Chondrocyte (in vitro differentiated cells): ENCODE measurements at places on chromosomes 11 and 22. TPM values are rescaled to one million over a fixed set of nuclear protein-coding genes. Genes with fewer than 3 reads are reported as not detected.

GRCh38 chr11:75371949-75372876 is 20.8 kb upstream of the ARRB1 start:
- DNase-seq: no peak

- DNase-seq: no peak
Observed at GRCh38 chr22:19917389-19918138, 24.0 kb upstream of the COMT start.

DNA sequence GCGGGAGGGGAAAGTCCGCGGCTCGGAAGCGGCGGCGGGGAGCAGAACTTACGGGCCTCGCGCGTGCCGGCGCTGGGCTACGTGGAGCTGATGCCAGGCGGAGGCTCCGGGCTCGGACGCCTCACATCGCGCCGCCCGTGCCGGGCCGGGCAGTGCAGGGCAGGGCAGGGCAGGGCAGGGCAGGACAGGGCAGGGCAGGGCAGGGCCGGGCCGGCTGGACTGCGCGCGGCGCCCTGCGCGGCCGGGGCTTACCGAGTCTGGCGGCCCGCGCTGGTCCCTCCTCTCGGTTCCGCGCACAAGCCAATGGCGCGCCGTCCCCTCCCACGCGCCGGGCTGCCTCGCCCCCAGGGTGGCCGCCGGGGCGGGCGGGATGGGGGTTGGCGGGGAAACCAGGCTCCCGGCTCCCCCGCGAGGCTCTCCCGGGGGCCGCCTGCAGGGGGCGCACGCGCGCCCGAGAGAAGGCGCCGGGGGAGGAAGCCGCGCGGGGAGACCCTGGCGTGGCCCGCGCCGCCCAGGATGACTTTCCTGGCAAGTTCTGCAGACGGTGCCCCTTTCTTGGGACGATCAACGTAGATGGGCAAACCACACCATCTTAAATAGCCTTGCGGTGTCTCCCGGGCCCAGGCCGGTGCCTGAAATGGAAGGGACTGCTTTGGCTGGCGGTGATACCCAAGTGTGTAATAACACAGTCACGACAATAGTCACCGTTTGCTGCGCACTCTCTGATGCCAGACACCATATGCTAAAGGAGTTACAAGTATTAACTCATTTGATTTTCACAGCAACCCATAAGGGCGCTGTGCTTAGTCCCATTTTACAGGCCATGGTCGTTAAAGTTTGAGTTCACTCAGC is at the start of gene TP53I11:
Gene TP53I11, minus strand, starts transcription at position 259 of the 852 bp plus-strand sequence. CDS start 12,548 bp downstream, outside the sequence.
- DNase-seq: no peak

DNA sequence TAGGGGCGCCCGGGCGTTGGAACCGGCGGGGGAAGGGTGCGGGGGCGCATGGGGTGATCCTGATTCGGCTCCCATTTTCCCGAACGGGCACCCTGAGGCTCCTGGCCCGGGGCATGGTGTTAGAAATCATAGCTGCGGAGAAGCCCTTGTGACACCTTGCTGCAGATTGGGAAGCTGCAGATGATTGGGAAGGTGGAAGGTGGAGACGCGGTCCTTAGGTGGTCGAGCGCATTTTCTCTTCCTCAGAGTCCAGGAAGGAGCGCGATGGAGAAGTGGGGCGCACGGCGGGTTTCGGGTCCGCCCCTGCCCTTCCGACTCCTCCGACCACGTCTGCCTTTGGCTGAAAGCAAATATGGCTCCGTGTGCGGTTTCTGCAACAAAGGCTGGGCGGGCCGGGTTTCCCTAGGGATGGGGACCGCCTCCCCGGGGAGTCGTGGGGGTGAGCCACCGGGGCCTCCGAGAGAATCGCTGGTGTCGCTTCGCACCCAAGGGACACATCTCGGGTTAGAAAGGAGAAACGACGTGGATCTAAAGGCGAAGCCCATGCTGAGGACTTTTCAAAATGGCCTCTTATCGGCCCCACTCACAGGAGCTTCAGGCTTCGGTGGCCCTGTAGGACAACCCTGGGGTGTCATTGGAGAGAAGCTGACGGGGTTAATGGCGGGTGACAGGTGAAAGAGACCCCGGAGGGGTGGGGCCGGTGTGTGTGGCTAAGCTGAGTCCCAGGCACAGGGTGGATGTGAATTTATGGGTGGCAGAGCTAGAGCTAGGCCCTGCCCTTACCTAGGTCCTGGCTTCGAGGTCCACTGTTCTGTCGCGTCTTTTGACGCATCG is 707 bp upstream of the FTH1 start:
- no peak for DNase-seq

GRCh38 chr22:37303821-37304274 is 21.5 kb downstream of the CYTH4 start:
- DNase-seq: no peak

DNA sequence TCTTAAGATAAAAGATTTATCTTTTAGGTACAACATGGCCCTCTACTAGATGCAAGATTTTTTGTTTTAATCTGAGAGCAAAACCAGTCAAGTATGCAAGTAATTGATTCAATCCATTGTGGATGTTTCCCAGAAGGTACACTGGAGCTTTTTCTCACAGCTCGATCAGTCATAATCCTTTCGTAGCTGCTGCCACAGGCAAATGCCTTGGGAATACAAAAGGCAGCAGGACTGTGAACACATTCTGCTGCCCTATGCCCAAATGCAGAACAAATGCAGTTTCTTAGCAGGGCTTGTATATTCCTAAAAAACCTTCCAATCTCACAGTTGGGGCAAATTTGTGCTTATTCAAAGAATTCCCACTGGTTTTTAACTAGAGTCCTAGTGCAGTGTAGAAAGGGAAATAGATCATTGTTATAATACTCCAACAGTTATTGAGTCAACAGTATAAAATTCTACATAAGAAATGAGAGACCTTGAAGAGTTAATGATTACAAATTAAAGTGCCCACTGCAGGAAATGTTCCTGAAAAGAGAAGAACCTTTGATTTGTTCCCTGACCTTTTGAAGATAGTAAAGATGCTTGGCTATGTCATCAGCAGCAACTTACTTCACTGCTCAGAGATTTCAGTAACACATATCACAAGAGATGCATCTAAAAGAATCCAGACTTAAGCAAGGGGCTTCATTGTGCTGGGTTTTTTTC is 14.1 kb downstream of the LPXN start:
- DNase-seq: no peak

Gene PGM2L1
- total RNA-seq: 20.4 to 23.6 TPM (median 22.0 TPM) in 3 replicates

- no peak for DNase-seq
Observed at GRCh38 chr22:36807627-36808026, 9.2 kb downstream of the PVALB start.

- DNase-seq: no peak
Observed at GRCh38 chr11:38553148-38553547, 1955.1 kb upstream of the RAG2 start.

DNA sequence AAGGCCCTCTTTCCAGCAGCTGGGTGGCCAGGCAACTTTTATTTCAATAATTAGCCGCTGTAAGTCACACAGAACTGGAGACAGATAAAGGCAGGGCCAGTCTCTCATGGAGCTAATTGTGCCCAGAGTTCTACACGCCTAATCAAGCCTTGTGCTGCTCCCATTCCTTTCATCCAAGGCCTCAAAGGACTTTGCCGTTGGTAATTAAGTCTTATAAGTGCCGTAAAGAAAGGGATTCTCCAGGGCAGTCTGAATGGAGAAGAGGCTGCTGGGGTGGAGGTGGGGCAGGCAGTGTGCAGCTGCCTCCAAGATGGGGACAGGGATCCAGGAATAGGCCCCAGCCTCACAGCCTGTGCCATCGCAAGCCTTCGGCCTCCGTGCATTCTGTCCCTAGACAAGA is 357.9 kb downstream of the TENM4 start:
- DNase-seq: no peak

Gene POLR3H
- 39.6 to 57.3 TPM (median 41.5 TPM) in 3 replicates for total RNA-seq

- no peak for DNase-seq
Observed at GRCh38 chr11:41134971-41135370, 324.5 kb downstream of the LRRC4C start.

Gene ZNF215
- 2.3 to 2.4 TPM (median 2.4 TPM) in 3 replicates for total RNA-seq

GRCh38 chr11:100543386-100543785 is 143.7 kb upstream of the ARHGAP42 start:
- no peak for DNase-seq
